ENCODE measurements at places on chromosomes 3 and 15.

GRCh38 chr3:52379610-52380009 is 63.5 kb downstream of the DNAH1 start:
- no peak for DNase-seq

DNA sequence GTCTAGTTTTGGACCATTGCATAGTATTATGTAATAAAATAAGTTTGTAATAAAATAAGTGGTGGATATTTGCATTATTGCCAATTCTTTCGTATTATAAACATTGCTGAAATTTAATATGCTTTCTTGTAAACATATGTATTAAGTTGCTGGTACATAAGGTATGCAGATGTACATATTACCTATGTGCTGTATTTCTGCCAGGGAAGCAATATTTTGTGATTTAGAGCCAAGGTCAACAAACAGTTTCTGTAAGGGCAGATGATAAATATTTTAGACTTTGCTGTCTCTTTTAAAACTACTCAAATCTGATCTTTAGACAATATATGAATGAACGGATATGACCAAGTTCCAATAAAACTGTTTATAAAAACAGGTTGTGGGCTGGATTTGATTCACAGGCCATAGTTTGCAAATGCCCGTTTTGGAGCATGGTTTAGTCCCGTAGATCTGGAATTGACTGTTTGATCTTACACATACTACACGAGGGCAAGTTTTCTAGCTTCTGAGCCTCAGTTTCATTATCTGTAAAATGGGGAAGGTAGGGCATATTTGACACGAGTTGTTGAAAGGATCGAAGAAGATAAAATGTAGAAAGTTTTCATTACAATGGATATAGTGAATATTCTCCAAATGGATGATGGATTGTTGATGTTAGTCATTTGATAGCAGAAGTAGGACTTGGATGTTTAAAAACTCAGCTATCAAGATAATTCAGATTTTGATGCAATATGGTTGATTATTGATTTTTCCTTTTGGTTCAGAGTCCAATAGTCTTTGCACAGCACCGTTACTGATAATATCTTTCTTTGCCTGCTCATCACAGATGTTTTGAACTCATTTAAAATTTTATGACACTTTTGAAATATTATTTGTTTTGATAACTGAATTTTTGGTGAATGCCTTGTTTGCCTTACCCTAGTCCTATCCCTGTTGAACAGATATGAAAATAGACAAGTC is 394.6 kb downstream of the FEZF2 start:
- no peak for DNase-seq

GRCh38 chr3:42708611-42709151 is 6.1 kb upstream of the HHATL start:
- DNase-seq, result no peak

DNA sequence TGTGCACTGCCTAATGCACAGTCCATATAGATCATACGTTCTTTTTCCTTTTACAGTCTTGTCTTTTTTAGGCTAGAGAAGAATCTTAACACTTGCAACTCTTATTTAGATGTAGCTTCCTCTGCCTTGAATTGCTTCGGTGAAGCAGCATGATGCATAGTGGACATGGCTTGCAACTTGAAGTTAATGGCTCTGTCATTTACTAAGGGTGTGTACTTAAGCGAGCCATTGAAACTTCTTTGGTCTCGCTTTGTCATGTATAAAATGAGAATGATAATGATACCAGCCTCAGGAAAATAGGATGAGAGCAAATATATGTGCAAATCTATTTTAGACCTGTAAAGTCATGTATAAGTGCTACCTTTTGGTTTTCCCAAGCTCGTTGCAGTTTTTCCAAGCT is 147.4 kb downstream of the GHSR start:
- no peak for DNase-seq

GRCh38 chr3:50164984-50165909 is 10.1 kb downstream of the SEMA3F start:
- peak; percentile 78 for DNase-seq

GRCh38 chr3:104428337-104428925 is 938.3 kb upstream of the ALCAM start:
- DNase-seq, result no peak

GRCh38 chr3:24389108-24390090 is 105.3 kb downstream of the THRB start:
- no peak for DNase-seq

Measured in retinal pigment epithelial cell (primary cell).